ENCODE measurements at places on chromosomes 6 and 20.

GRCh38 chr6:107684996-107685395 lies 139.1 kb downstream of the SCML4 start:
- no peak for DNase-seq

DNA sequence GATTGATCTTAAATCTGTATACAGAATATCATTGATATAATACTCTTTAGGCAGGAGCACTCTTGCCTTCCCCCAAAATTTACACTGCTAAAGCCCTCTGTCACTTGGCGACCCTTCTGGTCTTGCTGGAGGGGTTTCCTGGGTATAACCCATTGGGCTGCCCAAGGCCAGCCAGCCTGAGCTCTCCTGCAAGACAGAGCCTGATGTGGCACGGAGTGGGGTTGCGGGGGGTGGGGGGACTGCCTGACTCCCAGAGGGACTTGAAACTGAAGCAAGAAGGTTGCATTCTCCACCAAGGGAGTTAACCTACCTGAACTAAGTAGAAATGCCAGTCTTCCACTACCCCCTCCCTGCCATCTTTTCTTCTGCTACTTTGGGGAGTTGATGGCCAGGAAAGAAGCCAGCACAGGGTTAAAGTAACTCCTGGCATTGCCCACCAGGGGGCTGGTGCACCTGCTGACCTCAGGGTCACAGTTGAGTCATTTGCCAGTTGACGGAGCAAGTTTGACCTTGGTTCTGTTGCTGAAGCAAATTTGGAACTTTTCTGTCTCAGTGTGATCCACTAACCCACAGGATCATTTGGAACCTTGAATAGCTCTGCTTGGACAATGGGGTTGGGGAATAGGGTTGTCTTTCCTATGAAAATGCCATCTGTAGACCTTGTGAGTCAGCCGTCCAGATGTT lies 79.4 kb downstream of the ASXL1 start:
- DNase-seq: no peak

DNA sequence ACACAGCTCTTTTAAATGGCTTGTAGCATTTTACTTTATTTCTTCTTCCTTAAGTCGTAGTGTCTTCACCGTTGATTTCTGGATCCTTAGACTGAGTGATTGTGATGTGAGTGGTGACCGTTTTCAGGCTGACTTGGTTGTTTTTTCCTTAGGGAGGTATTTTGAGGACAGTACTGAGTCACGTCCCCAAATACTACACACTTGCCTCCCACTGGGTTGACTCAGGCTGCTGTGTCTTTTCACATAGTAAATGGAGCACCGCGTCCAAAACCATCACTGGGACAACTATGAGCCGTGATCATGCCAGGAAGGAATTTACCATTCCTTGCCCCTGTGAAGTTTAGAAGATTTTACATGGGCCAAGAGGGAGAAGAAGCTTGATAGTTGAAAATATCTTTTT lies 174.1 kb downstream of the FARS2 start:
- no peak for DNase-seq

- DNase-seq: no peak
Measured at GRCh38 chr6:110681543-110682459, 133.5 kb downstream of the CDK19 start.

DNA sequence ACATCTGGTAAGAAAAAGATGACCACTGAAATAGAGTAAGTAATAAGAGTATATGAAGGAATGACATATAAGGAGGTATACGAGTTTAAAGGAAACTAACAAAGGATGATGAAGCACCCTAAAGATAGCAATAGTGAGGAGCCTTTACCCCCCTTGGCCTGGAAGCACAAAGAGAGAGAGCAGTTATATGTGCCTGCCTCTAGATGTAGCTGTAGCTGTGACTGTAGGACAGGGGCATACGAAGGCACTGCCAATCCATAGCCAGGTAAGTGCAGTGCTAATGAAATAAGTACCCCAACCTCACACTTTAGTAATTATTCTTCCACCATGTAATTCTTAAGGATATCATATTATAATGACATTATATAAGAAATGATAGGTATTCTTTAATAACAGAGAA lies 90.1 kb upstream of the FKBP1C start:
- no peak for DNase-seq

DNA sequence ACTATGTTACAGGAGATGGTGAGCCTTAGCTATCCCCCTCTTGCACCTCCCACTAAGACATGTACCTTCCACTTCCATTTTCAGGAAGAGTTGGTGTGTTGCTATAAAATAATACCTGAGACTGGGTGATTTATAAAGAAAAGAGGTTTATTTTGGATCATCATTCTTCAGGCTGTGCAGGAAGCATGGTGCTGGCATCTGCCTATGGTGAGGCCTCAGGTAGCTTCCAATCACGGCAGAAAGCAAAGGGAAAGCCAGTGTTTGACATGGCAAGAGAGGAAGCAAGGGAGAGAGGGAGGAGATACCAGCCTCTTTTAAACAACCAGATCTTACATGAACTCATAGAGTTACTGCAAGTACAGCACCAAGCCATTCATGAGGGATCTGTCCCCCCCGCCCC lies 32.2 kb downstream of the GSS start:
- no peak for DNase-seq

GRCh38 chr6:52984247-52984646 lies 10.8 kb downstream of the GSTA4 start:
- DNase-seq: no peak

DNA sequence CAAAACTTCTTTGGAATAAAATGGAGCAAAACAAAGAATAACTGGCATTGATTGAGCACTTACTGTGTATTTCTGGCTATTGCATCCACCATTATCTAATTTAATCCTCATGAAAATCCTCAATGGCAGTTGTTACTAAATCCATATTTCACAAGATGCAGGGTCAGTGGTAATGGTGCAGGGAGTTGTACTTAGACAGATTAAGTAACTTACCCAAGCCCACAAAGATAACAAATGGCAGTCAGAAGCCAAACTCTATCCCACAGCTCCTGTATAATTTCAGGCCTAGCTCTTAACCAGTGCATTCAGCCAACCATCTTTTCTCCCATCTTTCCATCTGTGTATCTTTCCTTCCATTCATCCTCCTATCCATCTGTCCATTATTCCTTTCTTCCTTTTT lies 29.3 kb upstream of the SSTR4 start:
- DNase-seq: no peak
